Stimulated activated CD4-positive, alpha-beta T cell treated with anti-CD3 and anti-CD28 coated beads, Interleukin-4, amount 100 ng/mL, for 48 hours (primary cell): ENCODE measurements at places on chromosomes 11 and 22.

DNA sequence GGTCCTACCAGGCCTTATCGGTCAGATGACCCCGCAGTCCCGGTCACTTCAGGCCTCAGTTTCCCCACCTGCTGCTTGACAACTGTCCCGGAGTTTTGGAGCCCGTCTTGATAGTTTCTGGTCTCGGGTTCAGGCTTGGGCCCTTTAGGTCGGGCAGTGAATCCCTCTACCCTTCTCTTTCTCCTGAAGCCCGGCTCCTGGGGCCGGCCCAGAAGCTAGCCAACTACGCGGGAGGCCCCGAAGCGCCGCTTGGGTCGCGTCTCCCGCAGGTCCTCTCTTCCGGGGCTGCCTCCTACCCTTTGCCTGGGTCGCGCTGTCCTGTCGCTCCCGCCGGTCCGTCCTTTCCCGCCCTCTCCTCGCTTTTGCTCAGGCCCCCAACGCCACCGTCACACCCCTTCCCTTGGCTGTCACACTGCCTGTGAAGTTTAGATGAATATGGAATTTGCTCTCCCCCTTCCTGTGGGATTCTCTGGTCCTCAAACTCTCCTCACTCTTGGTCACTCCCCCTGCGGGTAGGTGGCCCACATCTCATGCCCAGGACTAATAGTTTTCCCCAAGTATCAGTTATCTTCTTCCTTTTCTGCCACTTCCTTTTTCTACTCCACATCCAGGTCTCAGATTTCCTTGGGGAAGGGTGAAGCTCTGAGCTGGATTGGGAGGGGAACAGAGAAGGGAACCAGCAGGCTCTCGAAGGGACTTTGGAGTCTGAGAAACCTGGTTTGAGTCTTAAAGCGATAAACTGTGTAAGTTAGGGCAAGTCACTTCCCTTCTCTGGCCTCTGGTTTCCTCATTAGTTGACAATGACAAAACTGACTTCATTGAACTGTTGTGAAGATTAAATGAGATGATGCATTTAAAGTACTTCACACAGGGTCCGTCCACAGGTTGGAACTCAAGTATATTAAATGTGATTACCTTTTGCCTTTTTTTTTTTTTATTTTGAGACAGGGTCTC lies 790 bp downstream of the RAB1B start:
- DNase-seq, result no peak

DNA sequence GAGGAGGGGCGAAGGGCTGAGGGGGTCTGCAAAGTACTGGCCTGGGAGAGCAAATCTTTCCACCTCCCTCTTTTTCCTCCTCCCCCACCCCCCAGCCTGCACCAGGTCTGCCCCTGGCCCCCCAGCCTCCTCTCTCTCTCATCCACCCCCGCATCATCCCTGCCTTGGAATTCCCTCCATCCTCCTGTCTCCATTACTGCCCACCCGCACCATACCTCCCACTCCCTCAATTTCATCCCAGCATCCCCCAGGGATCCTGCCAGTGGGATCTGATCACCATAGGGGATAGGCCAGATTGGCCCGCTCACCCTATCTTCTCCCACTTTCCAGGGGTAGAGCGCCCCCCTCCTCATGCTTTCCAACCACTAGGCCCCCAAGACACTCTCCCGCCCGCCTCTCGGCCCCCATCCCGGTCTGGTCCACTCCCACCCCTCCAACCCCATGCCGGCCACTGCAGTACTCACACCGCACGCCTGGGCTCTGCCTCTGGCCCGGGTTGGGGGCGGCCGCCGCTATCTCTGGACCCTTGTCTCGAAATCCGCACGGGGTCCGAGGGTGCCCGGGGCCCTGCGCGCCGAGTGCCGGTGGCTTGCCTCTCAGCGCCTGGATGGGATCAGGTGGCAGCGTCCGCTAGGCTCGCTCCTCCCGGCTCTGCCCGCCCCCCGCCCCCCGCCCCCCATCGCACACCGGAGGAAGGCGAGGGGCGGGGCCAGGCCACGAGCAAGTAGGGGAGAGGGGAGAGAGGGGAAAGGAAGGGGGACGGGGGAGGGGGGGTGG lies at the start of gene GAL3ST3:
Gene GAL3ST3 (minus strand): TSS at position 615 of the 777 bp plus-strand sequence. CDS start 3,746 bp downstream, outside the sequence.
- DNase-seq, result no peak

GRCh38 chr11:125679397-125679796 lies 1.2 kb downstream of the ACRV1 start:
- no peak for DNase-seq

- no peak for DNase-seq
Measured at GRCh38 chr11:123560006-123560405, 94.4 kb downstream of the SCN3B start.

GRCh38 chr11:11345099-11345498 lies 8.0 kb downstream of the CSNK2A3 start:
- no peak for DNase-seq

- no peak for DNase-seq
Measured at GRCh38 chr11:17700991-17701390, 18.4 kb upstream of the MYOD1 start.

DNA sequence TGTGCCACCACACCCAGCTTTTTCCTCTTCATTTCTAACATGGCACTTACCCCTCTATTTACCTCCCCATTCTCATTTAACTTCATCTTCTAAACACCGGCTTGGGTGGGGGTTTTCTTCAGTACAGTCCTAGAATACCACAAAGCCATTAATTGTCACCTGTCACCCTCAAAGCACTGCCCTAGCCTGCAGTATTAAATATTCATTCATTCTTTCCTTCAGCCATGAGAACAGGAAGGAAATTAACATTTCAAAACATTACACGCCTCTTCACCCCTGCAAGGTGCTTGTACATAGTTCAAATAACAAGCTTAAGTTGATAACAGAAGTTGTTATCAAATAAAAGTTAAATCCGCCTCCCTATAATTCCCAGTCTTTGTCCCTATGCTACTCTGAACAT lies 10.7 kb upstream of the VPS37C start:
- DNase-seq, result no peak

DNA sequence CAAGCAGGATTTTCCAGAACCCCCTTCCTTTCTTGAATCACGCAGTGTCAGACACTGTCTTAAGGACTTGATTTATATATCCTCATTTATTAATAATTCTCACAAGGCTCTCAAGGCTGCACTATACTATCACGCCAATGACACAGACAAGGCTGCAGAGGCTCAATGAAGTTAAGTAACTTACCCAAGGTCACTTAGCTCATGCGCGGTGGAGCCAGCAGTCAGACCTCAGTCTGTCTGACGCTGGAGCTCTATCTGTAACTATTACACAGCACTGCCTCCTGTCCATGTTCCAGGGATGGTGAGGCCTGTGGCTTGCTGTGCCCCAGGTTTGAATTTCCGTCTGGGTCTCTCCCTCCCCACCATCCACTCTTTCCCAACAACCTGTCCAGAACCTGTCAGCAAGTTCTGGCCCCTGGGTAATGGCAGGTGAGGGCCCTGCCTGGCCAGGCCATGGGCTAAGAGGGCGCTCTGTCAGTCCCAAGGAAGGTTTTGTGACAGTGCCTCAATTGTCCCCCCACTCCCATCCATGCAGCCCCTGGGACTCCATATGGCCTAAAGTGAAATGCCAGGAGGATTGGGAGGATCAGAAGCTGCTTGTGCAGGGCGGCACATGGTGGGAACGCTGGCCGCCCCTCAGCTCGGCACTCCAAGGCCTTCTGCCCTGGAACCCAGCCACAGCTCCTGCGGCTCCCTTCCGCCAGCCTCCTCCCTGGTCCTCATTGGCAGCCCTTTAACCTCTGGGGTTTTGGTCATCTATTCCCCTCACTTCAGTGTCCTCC lies 8.6 kb downstream of the KCNC1 start:
- DNase-seq, result no peak

- DNase-seq, result no peak
Measured at GRCh38 chr11:12750181-12750580, 76.0 kb downstream of the TEAD1 start.

DNA sequence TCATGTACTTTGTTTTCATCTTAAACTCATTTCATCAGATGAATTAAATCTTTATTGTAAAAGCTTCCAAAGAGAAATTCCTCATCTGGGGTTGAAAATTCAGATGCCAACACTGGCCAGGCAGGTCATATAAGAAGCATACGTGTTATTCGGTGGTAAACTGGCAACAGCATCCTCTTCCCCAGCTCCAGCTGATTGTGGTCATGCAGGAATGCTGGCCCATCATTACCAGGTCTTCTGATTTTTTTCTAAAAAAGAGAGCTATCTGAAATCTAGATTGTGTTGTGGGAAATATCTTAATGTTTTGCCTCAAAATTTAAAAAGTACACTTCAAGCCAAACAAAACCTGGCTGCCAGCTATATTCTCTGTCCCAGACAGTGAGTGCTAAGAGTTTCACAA lies 53.6 kb downstream of the ARFGAP2 start:
- DNase-seq, result no peak

GRCh38 chr11:41116970-41117369 lies 342.5 kb downstream of the LRRC4C start:
- DNase-seq, result no peak

GRCh38 chr11:94046796-94047195 lies 25.6 kb downstream of the HEPHL1 start:
- no peak for DNase-seq

GRCh38 chr22:45784357-45785277 lies 113.0 kb downstream of the ATXN10 start:
- no peak for DNase-seq

- no peak for DNase-seq
Measured at GRCh38 chr11:116581349-116581748, 191.4 kb downstream of the BUD13 start.

GRCh38 chr11:89922195-89922660 lies at the start of gene TRIM49D1:
TRIM49D1 (minus strand) TSS chr11:89922245; CDS start chr11:89917710, 4,535 bp downstream.
- DNase-seq, result no peak

GRCh38 chr11:1087279-1087960 lies 12.7 kb downstream of the MUC2 start:
- DNase-seq, result no peak

DNA sequence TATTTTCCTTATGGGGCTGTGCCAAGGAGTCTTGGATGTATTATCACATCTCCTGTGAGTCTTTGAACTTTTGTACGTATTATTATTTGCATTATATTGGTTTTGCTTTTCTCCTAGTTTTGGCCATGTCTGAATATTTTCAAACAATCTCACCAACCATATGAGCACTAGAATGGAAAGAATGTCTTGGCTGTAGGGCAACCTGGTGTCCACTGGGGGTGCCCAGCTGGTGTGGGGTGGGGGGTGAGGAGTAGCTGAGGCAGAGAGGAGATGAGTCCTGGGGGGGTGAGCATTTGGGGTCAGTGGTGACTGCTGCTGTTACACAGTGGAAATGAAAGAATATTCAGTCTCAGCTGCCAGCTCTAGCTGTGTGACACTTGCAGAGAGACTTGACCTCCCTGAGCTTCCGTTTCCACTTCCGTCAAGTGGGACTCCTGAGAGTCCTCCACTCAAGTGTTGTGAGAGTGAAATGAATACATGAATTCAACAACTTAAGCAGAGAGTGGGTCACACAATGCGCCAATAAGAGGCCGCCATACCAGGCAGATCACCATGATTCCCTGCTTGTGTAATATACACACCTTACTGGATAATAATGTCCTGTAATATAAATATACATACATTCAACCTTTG lies 12.7 kb upstream of the PVALB start:
- no peak for DNase-seq

DNA sequence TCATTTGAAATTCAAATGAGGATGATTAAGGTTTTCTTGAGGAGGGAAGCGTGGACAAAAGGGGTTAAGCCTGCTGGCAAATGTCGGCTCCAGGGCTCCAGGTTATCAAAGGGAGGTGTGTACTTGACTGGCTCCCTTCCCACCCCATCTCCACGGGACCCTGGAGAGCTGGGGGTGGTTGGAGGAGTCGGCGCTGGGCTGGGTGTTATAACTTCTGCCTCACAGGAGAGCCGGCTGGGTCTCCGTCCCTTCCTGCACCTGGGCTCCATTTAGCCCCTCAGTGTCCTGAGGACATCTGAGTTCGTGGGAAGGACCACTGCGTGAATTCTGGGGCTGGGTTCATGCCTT lies 15.6 kb downstream of the POU2F3 start:
- DNase-seq, result no peak

DNA sequence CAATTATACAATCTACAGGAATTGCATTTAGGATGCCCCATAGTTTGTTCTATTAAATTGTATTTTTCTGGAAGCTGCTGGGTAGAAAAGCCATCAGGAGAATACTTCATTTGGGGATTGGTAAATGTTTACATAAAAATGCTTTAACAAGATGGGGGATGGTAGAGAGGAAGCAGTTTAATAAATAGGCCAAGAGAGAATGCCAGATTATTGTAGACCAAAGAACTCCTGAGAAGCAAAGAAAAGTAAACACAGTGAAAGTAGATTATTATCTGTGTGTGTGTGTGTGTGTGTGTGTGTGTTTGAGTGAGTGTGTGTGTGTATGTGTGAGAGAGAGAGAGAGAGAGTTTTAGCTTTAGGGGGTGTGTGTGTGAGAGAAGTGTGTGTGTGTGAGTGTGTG lies 820.4 kb upstream of the CCDC90B start:
- DNase-seq, result no peak

GRCh38 chr11:94700622-94701021 lies 67.5 kb upstream of the AMOTL1 start:
- no peak for DNase-seq

DNA sequence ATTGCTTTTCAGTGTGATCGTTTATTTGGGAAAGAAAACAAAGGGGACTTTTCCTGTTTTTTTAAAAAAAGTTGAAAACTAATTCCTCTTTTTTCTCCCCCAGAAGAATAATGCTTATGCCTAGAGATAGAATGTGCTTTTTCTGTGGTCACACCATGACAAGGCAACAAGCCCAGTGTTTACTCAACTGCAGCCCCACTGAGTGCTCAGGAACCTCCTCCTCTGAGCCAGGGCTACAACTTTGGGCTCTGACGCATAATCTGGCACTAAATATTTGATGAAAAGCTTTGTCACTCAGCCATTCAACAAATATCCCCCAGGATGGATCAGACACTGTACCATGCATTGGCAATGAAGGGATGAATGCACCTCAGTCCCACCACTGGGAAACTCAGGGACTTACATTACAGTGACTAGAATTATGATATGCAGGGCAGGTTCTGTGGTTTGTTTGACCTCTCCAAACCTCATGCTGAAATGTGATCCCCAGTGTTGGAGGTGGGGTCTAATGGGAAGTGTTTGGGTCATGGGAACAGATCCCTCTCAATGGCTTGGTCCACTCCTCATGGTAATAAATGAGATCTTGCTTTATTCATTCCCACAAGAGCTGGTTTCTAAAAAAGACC lies 155.9 kb downstream of the CCDC34 start:
- no peak for DNase-seq

GRCh38 chr11:33538726-33539125 lies 161.9 kb downstream of the C11orf91 start:
- no peak for DNase-seq

- DNase-seq, result no peak
Measured at GRCh38 chr11:68677432-68677831, 6.9 kb upstream of the GAL start.
